Gastroesophageal sphincter (tissue), 4 donors: ENCODE measurements at places on chromosomes 16 and 17. TPM values are rescaled to one million over a fixed set of nuclear protein-coding genes. Genes with fewer than 3 reads are reported as not detected.

The DOC2B gene
- 4.4 TPM for total RNA-seq

The MYH1 gene
- total RNA-seq = not detected

GRCh38 chr17:60303406-60304099 is 88.4 kb downstream of the USP32 start:
- ATAC-seq = no peak

DNA sequence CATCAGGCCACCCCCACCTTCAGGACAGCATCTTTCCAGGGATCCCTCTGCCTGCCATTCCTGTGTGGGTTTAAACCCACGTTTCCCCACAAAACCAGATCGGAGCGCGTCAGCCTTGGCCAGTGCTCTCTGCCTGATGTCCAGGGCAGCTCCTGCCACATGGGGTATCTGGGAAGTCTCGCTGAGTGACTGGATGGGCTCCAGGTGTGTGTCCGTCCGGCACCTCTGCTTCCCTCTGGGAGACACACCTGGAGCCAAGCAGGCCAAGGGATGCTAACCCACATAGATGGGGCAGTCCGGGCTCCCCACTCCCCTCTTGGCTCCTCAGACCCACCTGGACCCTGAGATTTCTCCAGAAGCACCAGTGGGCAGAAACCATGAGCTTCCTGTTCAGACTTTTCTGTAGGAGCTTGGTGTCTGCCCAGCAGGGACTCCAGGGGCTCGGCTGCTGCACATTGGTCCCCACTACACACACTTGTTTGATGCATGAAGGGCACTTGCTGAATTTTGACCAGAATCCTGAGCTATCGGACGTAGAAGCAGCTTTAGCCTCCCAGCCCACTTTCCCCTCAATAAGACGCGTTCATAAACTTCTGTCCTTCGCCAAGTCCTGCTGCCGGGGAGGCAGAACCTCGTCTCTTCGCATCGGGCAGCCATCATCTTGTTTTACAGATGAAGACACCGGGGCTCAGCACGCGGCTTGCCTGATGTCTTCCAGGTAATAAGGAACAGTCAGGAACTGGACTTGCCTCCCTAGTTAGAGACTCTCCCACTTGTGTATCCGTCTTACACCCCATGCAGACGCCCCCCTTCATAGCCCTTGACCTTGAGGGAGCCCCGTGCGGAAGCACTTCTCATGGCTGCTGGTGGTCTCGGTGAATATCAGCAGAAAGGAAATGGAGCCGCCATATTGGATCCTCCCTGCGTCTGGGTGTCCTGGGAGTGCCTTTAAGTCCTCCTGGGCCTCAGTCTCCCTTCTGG is 91.6 kb upstream of the ZNF469 start:
- ATAC-seq = no peak

DNA sequence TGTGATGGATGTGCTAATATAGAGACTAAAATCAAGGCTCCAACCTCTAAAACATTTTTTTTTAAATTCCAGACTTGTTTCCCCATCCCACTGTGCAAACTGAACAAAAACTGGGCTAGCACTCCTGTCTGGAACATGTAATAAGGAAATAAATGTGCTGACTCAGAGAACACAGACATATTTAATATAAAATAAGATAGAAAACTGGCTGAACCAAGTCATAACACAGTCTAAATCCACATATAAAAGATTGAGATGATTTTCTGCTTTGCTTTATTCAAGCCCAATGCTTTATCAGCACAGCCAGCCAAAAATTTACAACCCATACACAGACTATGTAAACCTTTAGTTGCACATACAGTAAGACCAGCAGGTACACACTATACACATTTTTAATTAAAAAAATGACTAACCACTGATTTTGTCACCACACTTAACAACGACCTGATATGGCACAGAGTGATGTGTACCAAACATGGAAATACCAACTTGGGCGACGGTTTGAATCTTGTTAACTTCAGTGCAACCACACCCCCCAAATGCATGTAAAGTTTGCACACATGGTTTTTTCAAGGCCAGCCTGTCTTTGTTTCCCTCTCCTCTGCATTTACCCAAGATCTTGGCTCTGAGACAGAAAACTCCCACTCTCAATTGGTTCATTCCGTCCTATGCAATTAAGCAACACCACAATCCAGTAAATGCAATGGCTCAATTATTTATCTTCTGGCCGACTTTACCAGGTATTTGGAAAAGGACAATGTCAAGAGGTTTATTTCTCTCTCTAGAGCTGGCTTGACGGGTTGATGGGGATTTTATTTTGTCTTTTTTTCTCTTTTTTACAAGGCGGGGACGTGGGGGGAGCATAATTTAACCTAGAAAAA is 1.2 kb downstream of the STAT3 start:
- no peak for ATAC-seq

GRCh38 chr17:39688945-39689344 is 1.1 kb upstream of the PGAP3 start:
- no peak for ATAC-seq

DNA sequence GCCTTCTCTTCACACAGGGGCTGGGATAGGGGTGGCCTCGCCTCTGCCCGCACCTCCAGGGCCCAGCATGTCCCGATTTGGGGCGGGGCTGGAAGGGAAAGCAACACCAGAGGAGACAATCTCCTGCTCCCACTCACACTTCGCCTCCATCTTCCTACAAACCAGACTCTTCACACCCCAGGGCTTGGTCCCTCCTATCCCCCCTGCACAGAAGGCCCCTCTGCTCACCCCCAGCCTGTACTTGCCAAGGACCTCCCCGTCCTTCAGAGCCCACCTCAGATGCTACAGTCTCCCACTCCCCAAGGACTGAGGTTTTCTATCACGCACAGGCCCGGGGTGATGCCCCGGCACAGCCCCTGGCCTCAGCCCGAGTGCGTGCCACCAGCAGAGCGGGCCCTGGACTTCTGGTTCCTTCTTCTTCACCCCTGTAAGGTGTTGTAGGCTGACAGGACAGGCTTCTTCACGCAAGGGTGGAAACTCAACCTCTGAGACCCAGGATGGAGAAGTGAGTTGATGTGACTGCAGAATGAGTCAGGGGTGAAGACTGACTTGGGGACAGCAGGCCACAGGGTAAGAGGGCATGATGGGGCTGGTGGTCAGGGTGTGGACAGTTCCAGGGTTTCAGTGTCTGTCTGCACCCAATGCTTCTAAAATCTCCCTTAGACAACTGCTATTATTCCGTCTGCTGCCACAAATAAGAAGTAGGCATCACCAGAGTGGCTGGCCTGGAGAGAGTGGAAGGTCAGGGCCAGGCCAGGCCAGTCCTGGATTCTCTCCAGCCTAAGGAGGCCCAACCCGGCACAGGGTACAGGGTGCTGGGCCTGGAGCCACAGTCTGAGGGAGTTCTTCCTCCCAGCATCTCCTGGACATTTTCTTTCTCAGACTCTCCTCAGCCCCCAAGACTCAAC is 2.5 kb downstream of the ITGAE start:
- no peak for ATAC-seq

DNA sequence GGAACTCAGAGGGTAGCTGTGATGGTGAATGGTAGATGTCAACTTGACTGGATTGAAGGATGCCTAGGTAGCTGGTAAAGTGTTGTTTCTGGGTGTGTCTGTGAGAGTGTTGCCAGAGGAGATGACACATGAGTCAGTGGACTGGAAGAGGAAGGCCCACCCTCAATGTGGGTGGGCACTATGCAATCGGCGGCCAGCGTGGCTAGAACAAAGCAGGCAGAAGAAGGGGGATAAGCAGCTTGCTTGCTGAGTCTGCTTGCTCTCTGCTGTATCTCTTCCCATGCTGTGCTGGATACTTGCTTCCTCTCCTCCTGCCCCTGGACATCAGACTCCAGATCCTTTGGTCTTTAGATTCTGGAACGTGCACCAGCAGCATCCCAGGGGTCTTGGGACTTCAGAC is 128.1 kb downstream of the AIPL1 start:
- no peak for ATAC-seq

- peak; percentile 42 for ATAC-seq
These were observed 113.4 kb upstream of the RCVRN start for GRCh38 chr17:10018461-10018891.

DNA sequence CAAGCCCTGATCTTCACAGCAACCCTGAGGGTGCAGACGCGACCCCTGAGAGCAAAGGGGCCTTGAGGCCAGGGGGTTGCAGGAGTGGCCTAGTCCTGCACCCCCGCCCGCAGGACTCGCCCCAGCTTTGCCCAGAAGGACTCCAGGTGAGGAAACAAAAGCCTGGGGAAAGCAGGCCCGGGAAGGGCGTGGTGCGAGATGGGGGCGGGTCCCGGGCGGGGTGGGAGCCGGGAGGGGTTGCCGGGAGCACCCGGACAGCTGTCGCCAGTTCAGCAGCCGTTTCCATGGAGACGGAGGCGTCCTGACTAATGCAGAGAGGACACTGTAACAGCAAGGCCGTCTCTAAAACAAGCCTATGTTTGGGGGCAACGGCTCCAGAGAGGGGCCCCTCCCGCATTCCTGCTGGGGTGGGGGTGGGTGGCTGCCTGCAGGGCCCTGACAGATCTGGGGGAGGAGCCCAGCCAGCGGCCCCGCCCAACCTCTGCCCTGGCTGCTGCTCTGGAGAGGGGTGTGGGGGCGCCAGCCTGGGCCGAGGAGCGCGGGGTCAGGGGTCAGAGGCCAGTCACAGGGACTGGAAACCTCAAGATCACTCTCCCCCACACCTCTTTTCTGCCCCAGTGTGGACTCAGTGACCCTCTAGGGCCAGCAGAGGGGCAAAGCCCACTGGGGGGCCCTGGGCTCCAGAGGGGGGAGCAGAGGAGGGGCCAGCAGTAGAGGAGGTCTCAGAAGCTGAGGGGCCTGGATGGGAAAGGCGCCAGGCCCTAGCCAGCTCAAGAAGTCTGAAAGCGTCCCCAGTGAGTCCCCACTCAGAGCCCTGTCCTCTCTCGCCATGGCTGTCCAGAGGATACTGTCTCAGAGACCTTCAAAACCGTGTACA is 3.1 kb upstream of the TPPP3 start:
- ATAC-seq = peak; percentile 35
